ENCODE measurements at places on chromosomes 7 and 10. TPM values are rescaled to one million over a fixed set of nuclear protein-coding genes. Genes with fewer than 3 reads are reported as not detected.

The SPAM1 gene
- not detected for total RNA-seq

The FGL2 gene
- total RNA-seq, result 0.56 TPM

The FRMD4A gene
- total RNA-seq, result 0.69 TPM

The UBE3C gene
- 58.8 TPM for total RNA-seq

The PILRA gene
- 7.0 TPM for total RNA-seq

The ABCA13 gene
- total RNA-seq, result not detected

The PDE1C gene
- not detected for total RNA-seq

All from activated T-helper 17 cell treated with anti-CD3 and anti-CD28 coated beads, Interleukin-2, amount 50 U/mL, for 72 hours (primary cell).